T1000 (cell line): ENCODE measurements at places on chromosomes 16 and 17.

- DNase-seq, result no peak
These were observed 20.2 kb upstream of the ENDOV start for GRCh38 chr17:80394629-80395216.

DNA sequence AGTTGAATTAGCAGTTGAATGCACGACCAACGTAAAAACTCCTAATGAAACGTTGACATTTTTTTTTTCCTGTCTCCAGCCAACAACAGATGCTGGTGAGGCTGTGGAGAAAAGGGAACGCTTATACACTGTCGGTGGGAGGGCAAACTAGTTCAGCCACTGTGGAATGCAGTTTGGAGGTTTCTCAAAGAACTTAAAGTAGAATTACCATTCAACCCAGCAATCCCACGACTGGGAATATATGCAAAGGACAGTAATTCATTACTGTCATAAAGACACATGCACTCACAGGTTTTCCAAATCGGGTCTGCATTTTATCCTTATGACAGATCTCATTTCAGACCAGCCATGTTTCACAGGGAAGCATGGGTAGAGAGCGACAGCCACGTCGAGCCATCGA lies 3.5 kb upstream of the WFDC1 start:
- DNase-seq, result no peak

- no peak for DNase-seq
These were observed 8.1 kb downstream of the AQP8 start for GRCh38 chr16:25224731-25225319.

DNA sequence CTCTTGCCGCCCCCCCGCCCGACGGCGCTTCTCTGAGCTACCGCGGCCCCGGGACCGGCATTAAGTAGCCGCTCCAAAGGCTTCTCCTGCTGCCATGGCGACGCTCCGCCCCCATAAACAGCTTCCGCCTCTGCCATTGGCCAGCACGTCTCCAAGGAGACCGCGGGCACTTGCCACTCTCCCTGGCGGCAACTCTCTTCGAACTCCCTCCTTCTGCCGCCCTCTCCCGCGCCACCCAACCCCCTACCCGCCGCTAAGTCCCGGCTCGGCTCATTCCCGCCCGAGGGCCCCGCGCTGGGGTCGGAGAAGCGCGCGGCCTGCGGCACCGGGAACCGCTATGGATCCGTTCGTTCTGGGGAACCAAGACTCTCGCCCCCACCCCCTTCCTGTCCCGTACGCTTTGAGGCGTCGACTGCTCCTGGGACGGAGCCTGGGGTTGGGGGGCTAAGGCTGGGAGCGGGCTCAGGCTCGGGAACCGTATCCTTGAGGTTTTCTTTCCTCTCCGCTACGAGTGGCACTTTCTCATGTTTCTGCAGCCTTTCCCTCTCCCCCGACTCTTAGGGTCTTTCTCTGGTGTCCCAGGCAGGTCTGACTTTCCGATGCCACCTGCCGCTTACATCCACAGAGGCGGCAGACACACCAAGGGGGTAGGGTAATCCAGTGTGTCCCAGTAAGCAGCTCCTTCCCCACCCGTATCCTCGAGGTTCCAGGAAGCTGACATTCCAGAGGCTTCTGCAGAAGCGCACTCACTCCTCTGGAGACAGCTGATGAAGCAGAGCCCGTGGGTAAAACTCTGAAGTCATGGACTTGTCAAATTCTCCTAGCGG lies at the start of gene FOXJ1:
Gene FOXJ1, minus strand, starts transcription at position 34 of the 827 bp plus-strand sequence. CDS start 850 bp downstream, outside the sequence.
- peak; percentile 83 for DNase-seq

DNA sequence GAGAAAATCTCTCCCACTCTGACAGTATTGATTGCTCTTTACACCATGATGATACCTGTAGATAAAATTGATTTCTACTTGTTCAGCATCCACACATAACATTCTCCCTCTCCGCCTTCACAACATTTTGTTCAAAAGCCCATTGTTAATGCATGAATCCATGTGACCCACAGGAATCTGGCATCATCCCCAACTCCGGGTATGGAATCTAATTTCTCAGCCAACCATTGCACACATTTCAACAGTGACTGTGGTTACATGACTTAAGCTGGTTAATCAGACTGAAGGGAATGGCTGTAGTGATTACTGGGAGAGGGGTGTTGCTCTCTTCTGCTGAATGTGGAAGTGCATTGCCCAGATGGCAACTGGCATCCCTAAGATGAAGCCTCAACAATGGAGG lies 161.4 kb upstream of the C16orf82 start:
- DNase-seq, result no peak
